ENCODE measurements at places on chromosomes 6 and 20.

GRCh38 chr6:8628063-8628462 is 192.7 kb upstream of the SLC35B3 start:
- no peak for DNase-seq

- DNase-seq = no peak
Measured at GRCh38 chr20:47669152-47669425, 116.2 kb downstream of the SULF2 start.

- no peak for DNase-seq
Measured at GRCh38 chr6:14985366-14985765, 260.5 kb upstream of the JARID2 start.

DNA sequence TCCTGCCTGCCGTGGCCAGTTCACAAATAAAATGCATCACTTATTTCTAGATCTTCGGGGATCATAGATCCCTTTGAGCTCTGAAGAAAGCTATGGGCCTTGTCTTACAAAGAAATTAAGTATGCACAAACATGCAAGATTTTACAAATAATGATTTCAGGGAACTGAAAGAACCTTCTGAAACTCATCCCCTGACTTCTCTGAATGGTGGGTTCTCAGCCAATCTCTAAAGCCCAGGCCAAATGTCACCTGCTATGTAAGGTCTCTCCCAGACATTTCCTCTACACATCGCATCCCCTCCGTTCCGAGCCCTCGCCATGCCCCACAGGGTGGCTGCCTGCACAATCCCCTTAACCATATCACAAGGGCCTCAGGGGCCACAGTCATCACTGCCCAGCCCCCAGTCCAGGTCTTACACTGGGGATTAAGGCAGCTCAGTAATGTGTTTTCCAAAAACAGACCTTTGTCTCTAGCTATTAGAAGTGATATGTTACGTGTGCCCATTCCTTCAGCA is 16.1 kb upstream of the ANKRD60 start:
- DNase-seq = no peak

GRCh38 chr20:56843386-56843785 is 214.3 kb downstream of the TFAP2C start:
- DNase-seq = no peak

- DNase-seq = no peak
Measured at GRCh38 chr6:48429021-48429420, 318.0 kb upstream of the PTCHD4 start.

Measured in activated CD4-positive, CD25-positive, alpha-beta regulatory T cell (primary cell).